ENCODE measurements at places on chromosomes 4 and X. TPM values are rescaled to one million over a fixed set of nuclear protein-coding genes. Genes with fewer than 3 reads are reported as not detected.

Gene TMEM192
- 9.0 TPM for total RNA-seq

Gene GLA
- total RNA-seq = 61.6 TPM

Gene USP26
- not detected for total RNA-seq

Gene ARHGEF6
- 0.36 TPM for total RNA-seq

Gene RHOXF2B
- total RNA-seq = not detected

Gene NWD2
- total RNA-seq = not detected

Gene CHRDL1
- 56.2 TPM for total RNA-seq

Gene CXCL13
- total RNA-seq = not detected

Gene GPAT3
- total RNA-seq = 45.9 TPM

Gene DACH2
- not detected for total RNA-seq

Gene SCML1
- total RNA-seq = 4.4 TPM

Gene GAGE12F
- total RNA-seq = not detected

Gene RBMX2
- total RNA-seq = 23.2 TPM

Gene GALNTL6
- not detected for total RNA-seq

Gene SYNPO2
- 0.40 TPM for total RNA-seq

Gene BMPR1B
- total RNA-seq = 2.0 TPM

Gene ZCCHC13
- total RNA-seq = not detected

Gene SOX3
- not detected for total RNA-seq

Gene SYP
- 0.29 TPM for total RNA-seq

Gene UGT2B11
- not detected for total RNA-seq

Gene MTMR8
- 0.12 TPM for total RNA-seq

Gene ANKRD50
- total RNA-seq = 7.2 TPM

Gene FREM3
- not detected for total RNA-seq

Gene HSFX2
- not detected for total RNA-seq

Gene GAGE2A
- not detected for total RNA-seq

Gene CDKL2
- 3.6 TPM for total RNA-seq

Gene RNF175
- total RNA-seq = 2.3 TPM

Gene SLC9A6
- 9.1 TPM for total RNA-seq

All from epithelial cell of proximal tubule (primary cell).